ENCODE measurements at places on chromosomes 6 and 20. TPM values are rescaled to one million over a fixed set of nuclear protein-coding genes. Genes with fewer than 3 reads are reported as not detected.

The RALY gene
- 148 TPM for total RNA-seq

GRCh38 chr20:49479785-49480184 lies 2.7 kb downstream of the KCNB1 start:
- H3K4me1 ChIP-seq = peaks cover 10% of the 10 kb centered on the region
- H3K36me3 ChIP-seq = no peaks in the 10 kb centered on the region
- H3K27me3 ChIP-seq = peaks cover 67% of the 10 kb centered on the region
- no peak overlapping the region for H3K4me3 ChIP-seq

The KHDC1L gene
- not detected for total RNA-seq

GRCh38 chr6:35664945-35665344 lies 23.8 kb downstream of the FKBP5 start:
- no peak for DNase-seq
- H3K4me1 ChIP-seq = peaks cover 46% of the 10 kb centered on the region
- no peak overlapping the region for H3K4me3 ChIP-seq
- no peaks in the 10 kb centered on the region for H3K27me3 ChIP-seq
- no peaks in the 10 kb centered on the region for H3K36me3 ChIP-seq

DNA sequence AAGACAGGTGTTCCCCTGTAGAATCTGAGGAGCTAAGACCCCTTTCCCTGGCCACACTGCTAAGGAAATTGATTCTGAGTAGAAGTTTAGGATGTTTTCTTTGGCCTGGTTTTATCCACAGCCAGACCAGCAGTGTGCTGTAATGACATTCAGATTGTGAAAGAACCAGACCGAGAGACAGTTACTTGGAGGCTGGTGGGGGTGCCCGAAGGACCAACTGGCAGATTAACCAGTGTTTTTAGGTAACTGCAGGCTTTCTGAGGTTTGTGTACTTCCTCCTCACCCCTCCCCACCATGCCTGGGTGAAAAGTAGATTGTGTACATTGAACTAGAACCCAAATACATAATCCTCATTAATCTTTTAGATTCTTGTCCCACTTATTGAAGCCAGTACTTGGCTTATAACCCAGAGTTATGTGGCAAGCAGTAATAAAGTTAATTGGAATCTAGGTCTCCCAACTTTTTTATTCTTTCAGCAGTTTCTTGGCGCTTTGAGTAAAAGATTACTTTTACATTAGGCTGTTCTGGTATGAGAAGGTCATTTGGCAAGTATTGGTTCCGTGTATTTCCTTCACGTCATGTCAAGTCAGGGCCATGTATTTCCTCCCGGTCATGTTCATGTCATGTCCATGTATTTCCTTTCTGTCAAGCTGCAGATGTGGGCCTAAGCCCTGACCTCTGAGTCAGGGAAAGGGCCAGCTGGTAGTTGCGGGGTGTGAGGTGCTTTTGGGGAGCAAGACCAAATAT lies 93.7 kb downstream of the TCP11 start:
- H3K27ac ChIP-seq = no peak overlapping the region
- DNase-seq = no peak
- H3K27me3 ChIP-seq = no peaks in the 10 kb centered on the region

DNA sequence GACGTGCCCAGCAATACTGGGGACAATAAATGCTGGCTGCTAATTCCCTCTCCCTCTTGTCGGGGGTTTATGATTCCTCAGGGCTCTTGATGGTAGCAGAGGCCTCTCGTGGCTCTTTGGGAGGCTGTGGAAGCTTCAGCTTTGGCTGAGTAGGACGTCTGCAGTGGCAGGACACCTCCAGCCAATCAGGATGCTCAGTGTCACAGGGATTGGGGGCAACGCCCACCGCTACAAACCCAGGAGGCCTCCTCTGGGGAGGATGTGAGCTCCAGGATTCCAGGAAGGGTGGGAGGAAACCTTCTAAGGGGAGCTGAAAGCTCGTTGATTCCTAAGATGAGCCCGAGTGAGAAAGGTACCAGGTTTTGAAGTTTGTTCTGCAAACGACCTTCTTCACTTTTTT lies 19.4 kb downstream of the RSPO4 start:
- no peak overlapping the region for H3K27ac ChIP-seq
- H3K36me3 ChIP-seq = no peaks in the 10 kb centered on the region
- H3K4me3 ChIP-seq = no peak overlapping the region
- DNase-seq = no peak

The MAP3K5 gene
- 12.8 TPM for total RNA-seq

The PBOV1 gene
- not detected for total RNA-seq

The CDSN gene
- total RNA-seq = not detected

- H3K4me3 ChIP-seq = no peak overlapping the region
- no peaks in the 10 kb centered on the region for H3K27me3 ChIP-seq
- no peak for DNase-seq
- H3K4me1 ChIP-seq = peaks cover 21% of the 10 kb centered on the region
These were observed 2.7 kb downstream of the SLC17A2 start for GRCh38 chr6:25927756-25928216.

- H3K36me3 ChIP-seq = no peaks in the 10 kb centered on the region
- no peak overlapping the region for H3K4me3 ChIP-seq
- no peaks in the 10 kb centered on the region for H3K27me3 ChIP-seq
- no peak for DNase-seq
These were observed 343.2 kb upstream of the SULF2 start for GRCh38 chr20:48128436-48128835.

The SRMS gene
- not detected for total RNA-seq

- H3K27ac ChIP-seq = no peak overlapping the region
- DNase-seq = no peak
- peaks cover 6% of the 10 kb centered on the region for H3K36me3 ChIP-seq
- no peaks in the 10 kb centered on the region for H3K27me3 ChIP-seq
- H3K4me3 ChIP-seq = no peak overlapping the region
- H3K4me1 ChIP-seq = no peaks in the 10 kb centered on the region
These were observed 10.0 kb downstream of the TXNDC5 start for GRCh38 chr6:7900621-7901020.

- DNase-seq = no peak
- no peaks in the 10 kb centered on the region for H3K27me3 ChIP-seq
- H3K27ac ChIP-seq = peak overlapping the region; percentile 76
- H3K4me3 ChIP-seq = no peak overlapping the region
These were observed 34.0 kb downstream of the NCOA6 start for GRCh38 chr20:34791289-34792020.

GRCh38 chr6:138500045-138500665 lies 861 bp upstream of the NHSL1 start:
- no peaks in the 10 kb centered on the region for H3K36me3 ChIP-seq
- no peak overlapping the region for H3K27ac ChIP-seq
- H3K27me3 ChIP-seq = peaks cover 7% of the 10 kb centered on the region
- no peak for DNase-seq
- H3K4me3 ChIP-seq = no peak overlapping the region
- H3K4me1 ChIP-seq = no peaks in the 10 kb centered on the region

DNA sequence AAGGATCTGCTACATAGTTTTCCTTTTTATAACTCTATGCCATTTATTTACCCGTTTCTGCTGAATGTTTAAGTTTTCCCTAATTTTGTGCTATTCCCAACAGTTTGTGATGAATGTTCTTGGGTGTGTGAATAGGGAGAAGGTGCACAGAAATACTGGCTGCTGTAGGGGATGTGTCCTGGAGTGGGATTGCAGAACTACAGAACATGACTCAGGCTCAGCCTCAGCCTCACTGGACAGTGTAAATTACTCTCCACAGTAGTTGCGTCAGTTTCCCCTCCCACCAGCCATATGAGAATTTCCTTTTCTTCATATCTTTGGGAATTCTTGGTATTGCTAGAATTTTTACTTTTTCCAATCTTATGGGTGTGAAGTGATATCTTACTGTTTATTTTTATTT lies 57.0 kb downstream of the SLX4IP start:
- H3K4me3 ChIP-seq = no peak overlapping the region
- H3K36me3 ChIP-seq = no peaks in the 10 kb centered on the region
- H3K27ac ChIP-seq = no peak overlapping the region
- DNase-seq = no peak
- no peaks in the 10 kb centered on the region for H3K27me3 ChIP-seq
- H3K4me1 ChIP-seq = peaks cover 17% of the 10 kb centered on the region

The RAB32 gene
- 1.5 TPM for total RNA-seq

GRCh38 chr20:44018259-44018941 lies 103.7 kb downstream of the TOX2 start:
- H3K27me3 ChIP-seq = peaks cover 5% of the 10 kb centered on the region
- H3K36me3 ChIP-seq = no peaks in the 10 kb centered on the region
- no peak overlapping the region for H3K4me3 ChIP-seq
- DNase-seq = no peak

DNA sequence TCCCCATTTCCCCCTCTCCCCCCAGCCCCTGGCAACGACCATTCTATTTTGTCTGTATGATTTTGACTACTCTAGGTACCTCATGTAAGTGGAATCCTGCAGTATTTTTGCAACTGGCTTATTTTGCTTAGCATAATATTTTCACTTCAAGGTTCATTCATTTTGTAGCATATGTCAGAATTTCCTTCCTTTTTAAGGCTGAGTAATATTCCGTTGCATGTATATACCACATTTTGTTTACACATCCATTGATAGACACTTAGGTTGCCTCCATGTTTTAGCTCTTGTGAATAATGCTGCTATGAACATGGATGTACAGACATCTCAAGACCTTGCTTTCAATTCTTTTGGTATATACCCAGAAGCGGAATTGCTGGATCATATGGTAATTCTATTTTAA lies 1.4 kb upstream of the UQCC2 start:
- no peak for DNase-seq
- H3K36me3 ChIP-seq = peaks cover 18% of the 10 kb centered on the region
- H3K27me3 ChIP-seq = no peaks in the 10 kb centered on the region
- H3K4me3 ChIP-seq = no peak overlapping the region
- no peak overlapping the region for H3K27ac ChIP-seq
- peaks cover 34% of the 10 kb centered on the region for H3K4me1 ChIP-seq

GRCh38 chr6:16511040-16511660 lies 250.1 kb downstream of the ATXN1 start:
- peaks cover 6% of the 10 kb centered on the region for H3K27me3 ChIP-seq
- peak overlapping the region; percentile 72 for H3K4me3 ChIP-seq
- peak overlapping the region; percentile 9 for H3K27ac ChIP-seq
- no peaks in the 10 kb centered on the region for H3K36me3 ChIP-seq

- no peak for DNase-seq
- no peaks in the 10 kb centered on the region for H3K4me1 ChIP-seq
- no peak overlapping the region for H3K27ac ChIP-seq
- H3K36me3 ChIP-seq = no peaks in the 10 kb centered on the region
- peaks cover 23% of the 10 kb centered on the region for H3K27me3 ChIP-seq
These were observed 34.5 kb upstream of the RPS6KA2 start for GRCh38 chr6:166661327-166662085.

The GJA1 gene
- total RNA-seq = 0.19 TPM

- peaks cover 7% of the 10 kb centered on the region for H3K36me3 ChIP-seq
- H3K27me3 ChIP-seq = no peaks in the 10 kb centered on the region
- H3K4me1 ChIP-seq = no peaks in the 10 kb centered on the region
- DNase-seq = no peak
- H3K27ac ChIP-seq = no peak overlapping the region
- no peak overlapping the region for H3K4me3 ChIP-seq
These were observed 15.8 kb upstream of the MAP7 start for GRCh38 chr6:136566007-136566487.

- no peaks in the 10 kb centered on the region for H3K4me1 ChIP-seq
- no peak overlapping the region for H3K27ac ChIP-seq
- H3K4me3 ChIP-seq = no peak overlapping the region
- no peaks in the 10 kb centered on the region for H3K36me3 ChIP-seq
- H3K27me3 ChIP-seq = no peaks in the 10 kb centered on the region
- no peak for DNase-seq
These were observed 576.4 kb downstream of the LMBRD1 start for GRCh38 chr6:69220375-69220774.

DNA sequence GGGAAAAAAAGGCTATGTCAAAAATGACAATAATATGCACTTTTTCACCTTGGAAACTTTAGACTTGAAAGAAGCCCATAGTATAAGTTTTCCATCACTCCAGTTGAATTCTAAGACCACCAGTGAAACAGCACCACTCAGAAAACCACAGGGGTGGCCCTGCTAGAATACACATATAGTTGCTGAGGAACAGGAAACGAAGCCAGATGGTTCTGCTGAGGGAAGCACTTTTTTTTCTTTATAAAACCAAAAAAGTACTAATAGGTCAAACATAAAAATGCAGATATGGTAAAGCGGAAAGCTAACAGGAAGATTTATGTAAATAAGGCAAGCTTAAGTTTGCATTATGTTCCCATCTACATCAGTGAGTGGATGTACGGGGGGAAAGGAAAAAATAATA lies 303.9 kb downstream of the FOXC1 start:
- H3K36me3 ChIP-seq = no peaks in the 10 kb centered on the region
- peaks cover 19% of the 10 kb centered on the region for H3K4me1 ChIP-seq

DNA sequence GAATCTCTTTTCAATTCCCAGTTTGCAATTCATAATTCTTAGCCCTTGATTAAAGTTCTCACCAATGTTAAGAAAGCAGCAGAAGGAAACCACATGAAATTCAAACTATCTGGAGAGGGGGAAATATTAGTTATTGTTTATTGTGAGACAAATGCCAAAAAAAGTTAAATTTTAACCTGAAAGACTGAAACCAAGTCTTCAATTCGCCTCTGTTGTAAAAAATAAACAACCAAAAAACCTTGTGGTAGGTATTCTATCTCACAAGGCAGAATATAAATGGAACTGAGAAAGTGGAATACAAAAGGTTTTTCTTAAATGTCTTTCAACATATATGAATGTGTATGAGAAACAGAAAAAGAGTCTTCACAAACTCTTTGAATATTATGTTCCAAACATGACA lies 24.8 kb downstream of the TMX4 start:
- H3K27ac ChIP-seq = no peak overlapping the region
- no peak overlapping the region for H3K4me3 ChIP-seq
- H3K36me3 ChIP-seq = peaks cover 15% of the 10 kb centered on the region
- DNase-seq = no peak

DNA sequence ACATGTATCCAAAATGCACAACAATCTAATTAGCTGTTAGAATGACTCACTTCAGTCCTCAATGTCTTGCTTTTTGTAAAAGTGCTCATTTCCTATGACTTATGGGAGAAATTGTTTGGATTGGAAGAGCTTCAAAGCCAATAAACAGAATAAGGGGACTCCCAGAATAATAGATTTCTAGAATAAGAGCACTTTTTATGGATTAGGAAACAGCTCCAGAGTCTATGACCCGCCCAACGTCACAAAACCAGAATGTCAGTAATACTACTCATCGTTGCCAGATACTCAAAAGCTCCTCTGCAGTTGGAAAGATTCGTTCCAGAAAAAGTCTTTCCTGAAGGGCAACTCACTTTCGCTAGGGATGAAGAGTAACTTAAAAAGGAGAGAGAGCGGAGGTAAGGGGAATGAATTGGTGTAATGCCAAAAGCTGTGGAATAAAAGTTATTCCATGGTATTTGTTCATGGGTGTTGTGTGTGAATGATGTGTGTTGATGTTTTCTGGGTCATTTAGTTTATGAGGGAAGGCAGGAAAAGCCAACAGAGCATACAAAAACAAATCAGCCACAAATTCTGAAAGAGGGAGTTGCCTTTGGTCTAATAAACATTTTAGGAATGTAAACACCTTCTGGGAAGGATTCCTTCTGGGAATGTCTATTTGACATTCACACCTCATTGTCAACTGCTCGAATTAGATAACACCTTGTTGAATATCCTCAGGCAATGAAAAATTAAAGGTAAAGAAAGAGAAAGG lies 64.6 kb downstream of the SYNE1 start:
- H3K27ac ChIP-seq = no peak overlapping the region
- no peaks in the 10 kb centered on the region for H3K4me1 ChIP-seq
- DNase-seq = no peak
- H3K4me3 ChIP-seq = no peak overlapping the region

The MYB gene
- 89.6 TPM for total RNA-seq

Measured in activated T-cell treated with anti-CD3 and anti-CD28 coated beads, Interleukin-2, amount 50 U/mL, for 72 hours (primary cell).